Esophagus muscularis mucosa (tissue), 4 donors: ENCODE measurements at places on chromosomes 2 and 18. TPM values are rescaled to one million over a fixed set of nuclear protein-coding genes. Genes with fewer than 3 reads are reported as not detected.

DNA sequence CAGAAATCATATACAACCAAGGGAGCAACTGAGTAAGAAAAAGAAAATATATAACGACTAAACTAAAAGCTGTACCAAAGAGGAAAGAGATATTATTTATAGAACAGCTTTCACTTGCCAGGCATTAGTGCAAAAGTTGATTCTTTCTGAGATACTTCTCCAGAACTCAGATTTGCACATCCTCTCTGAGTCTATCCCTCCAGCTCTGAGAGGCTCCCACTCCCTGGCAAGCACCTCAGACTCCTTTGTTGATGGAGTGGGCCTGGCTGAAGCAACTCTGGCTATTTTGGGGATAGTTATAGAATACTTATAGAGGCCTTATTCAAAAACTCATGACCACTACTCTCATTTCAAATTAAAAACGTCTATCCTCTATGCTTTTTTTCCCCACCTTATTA is 501.6 kb upstream of the TNP1 start:
- no peaks in the 10 kb centered on the region for H3K36me3 ChIP-seq
- DNase-seq = peak; percentile 66
- H3K4me3 ChIP-seq = no peak overlapping the region

GRCh38 chr2:101402630-101403029 is 15.3 kb upstream of the CREG2 start:
- no peak for DNase-seq
- H3K4me1 ChIP-seq = no peaks in the 10 kb centered on the region
- H3K4me3 ChIP-seq = no peak overlapping the region
- H3K27me3 ChIP-seq = peaks cover 8% of the 10 kb centered on the region
- H3K27ac ChIP-seq = no peak overlapping the region
- H3K36me3 ChIP-seq = no peaks in the 10 kb centered on the region

Gene FSHR
- total RNA-seq = not detected

Gene PRKAG3
- not detected for total RNA-seq

- no peak overlapping the region for H3K27ac ChIP-seq
- H3K4me3 ChIP-seq = no peak overlapping the region
- H3K4me1 ChIP-seq = no peaks in the 10 kb centered on the region
- DNase-seq = no peak
- no peaks in the 10 kb centered on the region for H3K27me3 ChIP-seq
Observed at GRCh38 chr18:10284540-10285282, 169.7 kb upstream of the APCDD1 start.

Gene SOX11
- total RNA-seq = 0.29 TPM

DNA sequence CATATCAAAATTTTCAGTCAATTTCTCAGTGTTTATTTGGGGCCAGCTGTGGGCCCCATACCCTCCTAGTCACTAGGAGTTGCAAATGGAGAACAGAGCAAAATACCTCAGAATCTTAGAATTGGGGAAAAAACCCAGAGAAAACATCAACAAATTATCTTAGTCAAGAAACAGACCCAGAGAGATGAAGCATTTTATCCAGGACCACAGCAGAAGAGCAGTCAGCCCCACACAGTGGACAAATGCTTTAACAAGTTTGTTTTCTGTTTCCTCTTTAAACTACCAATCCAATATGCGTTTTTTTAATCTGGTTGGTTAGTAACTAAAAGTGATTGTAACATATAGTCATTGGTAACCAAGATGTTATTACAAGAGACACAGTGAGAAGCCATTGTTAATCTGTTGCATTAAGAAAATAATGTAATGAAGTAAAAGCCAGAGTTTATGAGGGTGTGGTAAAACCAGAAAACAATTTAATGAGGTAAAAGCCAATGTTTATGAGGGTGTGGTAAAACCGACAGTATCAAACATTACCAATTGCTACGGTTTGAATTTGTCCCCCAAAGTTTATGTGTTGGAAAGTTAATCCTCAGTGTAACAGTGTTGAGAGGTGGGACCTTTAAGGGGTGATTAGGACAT is 60.7 kb upstream of the COX7A2L start:
- no peak overlapping the region for H3K27ac ChIP-seq
- H3K4me1 ChIP-seq = peaks cover 3% of the 10 kb centered on the region
- H3K27me3 ChIP-seq = no peaks in the 10 kb centered on the region
- no peak overlapping the region for H3K4me3 ChIP-seq

Gene AFG3L2
- 42.4 TPM for total RNA-seq

DNA sequence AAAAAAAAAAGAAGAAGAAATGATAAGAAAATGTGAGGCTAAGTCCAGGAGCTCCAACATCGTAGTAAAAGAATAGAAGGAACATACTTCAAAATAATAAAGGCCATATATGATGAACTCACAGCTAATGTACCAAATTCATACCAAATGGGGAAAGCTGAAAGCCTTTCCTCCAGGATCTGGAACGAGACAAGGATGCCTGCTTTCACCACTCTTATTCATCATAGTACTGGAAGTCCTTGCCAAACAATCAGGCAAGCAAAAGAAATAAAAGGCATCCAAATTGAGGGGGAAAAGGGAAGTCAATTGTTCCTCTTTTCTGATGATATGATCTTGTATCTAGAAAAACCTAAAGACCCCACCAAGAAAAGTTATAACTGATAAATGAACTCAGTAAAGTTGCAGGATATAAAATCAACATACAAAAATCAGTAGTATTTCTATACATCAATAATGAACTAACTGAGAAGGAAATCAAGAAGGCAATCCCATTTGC is 170.6 kb downstream of the METTL4 start:
- no peak for DNase-seq
- no peaks in the 10 kb centered on the region for H3K27me3 ChIP-seq
- H3K4me3 ChIP-seq = no peak overlapping the region
- H3K36me3 ChIP-seq = no peaks in the 10 kb centered on the region

Gene NOTO
- not detected for total RNA-seq

GRCh38 chr2:9137379-9138150 is 69.0 kb upstream of the ASAP2 start:
- DNase-seq = no peak
- H3K4me3 ChIP-seq = no peak overlapping the region
- H3K27ac ChIP-seq = no peak overlapping the region
- H3K36me3 ChIP-seq = no peaks in the 10 kb centered on the region
- H3K27me3 ChIP-seq = no peaks in the 10 kb centered on the region
- peaks cover 3% of the 10 kb centered on the region for H3K4me1 ChIP-seq

- H3K27me3 ChIP-seq = no peaks in the 10 kb centered on the region
- no peak for DNase-seq
- no peak overlapping the region for H3K27ac ChIP-seq
- no peak overlapping the region for H3K4me3 ChIP-seq
Observed at GRCh38 chr2:209473930-209474419, 50.1 kb downstream of the MAP2 start.

Gene GRP
- 1.5 TPM for total RNA-seq

Gene TSGA10
- 2.5 TPM for total RNA-seq

Gene RND3
- 219 TPM for total RNA-seq

- no peaks in the 10 kb centered on the region for H3K36me3 ChIP-seq
- no peaks in the 10 kb centered on the region for H3K27me3 ChIP-seq
- no peak overlapping the region for H3K27ac ChIP-seq
Observed at GRCh38 chr2:215848698-215849097, 164.7 kb downstream of the MREG start.

Gene CABYR
- 3.3 TPM for total RNA-seq

Gene HOXD12
- not detected for total RNA-seq

DNA sequence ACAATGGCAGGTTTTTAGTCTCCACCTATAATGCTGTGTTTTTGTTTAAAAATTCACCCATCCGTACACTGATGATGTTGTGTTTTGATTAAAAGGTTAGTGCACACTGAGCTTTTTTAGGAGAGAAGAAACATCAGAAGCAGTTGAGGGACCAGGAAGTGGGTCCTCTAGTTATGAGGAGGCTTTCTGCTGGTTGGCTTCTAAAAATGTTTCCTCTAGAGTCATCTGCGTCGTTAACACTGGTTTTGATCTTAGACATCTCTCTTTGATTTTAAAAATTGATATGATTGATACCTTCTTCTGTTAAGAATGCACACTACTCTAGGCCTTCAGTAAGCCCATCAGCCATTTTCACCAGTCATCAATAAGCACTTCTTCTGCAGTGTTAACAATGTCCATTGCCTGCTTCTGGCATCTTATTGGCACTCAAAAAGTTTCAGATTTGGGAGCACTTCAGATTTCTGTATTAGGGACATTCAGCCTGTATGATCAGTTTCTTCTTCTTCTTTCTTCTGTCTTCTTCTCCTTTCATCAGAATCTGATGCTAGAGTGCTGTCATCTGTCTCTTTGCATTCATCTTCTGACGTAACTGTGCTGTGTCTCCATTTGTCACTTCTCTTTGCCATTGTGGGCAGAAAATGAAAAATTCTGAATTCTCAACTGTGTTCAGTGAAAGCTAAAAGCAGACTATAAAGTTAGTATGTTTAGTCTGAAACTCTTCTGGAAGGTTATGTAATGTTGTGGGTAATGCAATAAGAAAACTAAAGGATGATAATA is 56.3 kb downstream of the PHLPP1 start:
- H3K27ac ChIP-seq = no peak overlapping the region
- H3K4me3 ChIP-seq = no peak overlapping the region
- peaks cover 4% of the 10 kb centered on the region for H3K4me1 ChIP-seq
- no peak for DNase-seq
- no peaks in the 10 kb centered on the region for H3K36me3 ChIP-seq

Gene EFEMP1
- 80.7 TPM for total RNA-seq

GRCh38 chr2:105431367-105432043 is 32.7 kb upstream of the FHL2 start:
- DNase-seq = no peak
- no peaks in the 10 kb centered on the region for H3K27me3 ChIP-seq
- H3K36me3 ChIP-seq = no peaks in the 10 kb centered on the region

DNA sequence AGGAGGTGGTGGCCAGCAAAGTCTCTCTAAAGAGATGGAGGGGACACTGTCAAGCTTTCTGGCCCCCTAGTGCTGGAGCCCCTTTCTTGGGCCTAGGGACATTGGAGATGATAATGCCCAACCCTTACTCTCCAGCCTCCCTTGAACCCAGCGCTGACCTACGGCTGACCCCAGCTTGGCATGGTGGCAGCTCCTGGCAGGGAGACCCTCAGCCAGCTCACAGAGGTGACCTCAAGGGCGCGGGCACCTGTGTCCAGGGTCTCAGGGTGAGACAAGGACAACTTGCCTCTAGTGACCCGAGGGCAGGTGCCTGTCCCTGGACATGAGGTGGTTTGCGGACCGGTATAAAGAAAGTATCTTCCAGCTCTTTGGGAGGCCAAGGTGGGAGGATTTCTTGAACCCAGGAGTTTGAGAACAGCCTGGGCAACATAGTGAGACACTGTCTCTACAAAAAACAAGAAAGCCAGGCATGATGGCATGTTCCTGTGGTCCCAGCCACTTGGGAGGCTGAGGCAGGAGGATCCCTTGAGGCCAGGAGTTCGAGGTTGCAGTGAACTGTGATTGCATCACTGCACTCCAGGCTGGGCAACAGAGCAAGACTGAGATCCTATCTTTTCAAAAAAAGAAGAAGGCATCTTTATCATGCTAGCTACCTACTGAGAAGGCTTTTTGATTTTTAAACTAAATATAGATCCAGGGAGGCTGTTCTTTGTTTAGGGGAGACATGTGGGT is 3.3 kb upstream of the PER2 start:
- H3K4me3 ChIP-seq = no peak overlapping the region
- H3K27ac ChIP-seq = no peak overlapping the region
- H3K36me3 ChIP-seq = no peaks in the 10 kb centered on the region
- peaks cover 31% of the 10 kb centered on the region for H3K4me1 ChIP-seq
- DNase-seq = no peak
- no peaks in the 10 kb centered on the region for H3K27me3 ChIP-seq

DNA sequence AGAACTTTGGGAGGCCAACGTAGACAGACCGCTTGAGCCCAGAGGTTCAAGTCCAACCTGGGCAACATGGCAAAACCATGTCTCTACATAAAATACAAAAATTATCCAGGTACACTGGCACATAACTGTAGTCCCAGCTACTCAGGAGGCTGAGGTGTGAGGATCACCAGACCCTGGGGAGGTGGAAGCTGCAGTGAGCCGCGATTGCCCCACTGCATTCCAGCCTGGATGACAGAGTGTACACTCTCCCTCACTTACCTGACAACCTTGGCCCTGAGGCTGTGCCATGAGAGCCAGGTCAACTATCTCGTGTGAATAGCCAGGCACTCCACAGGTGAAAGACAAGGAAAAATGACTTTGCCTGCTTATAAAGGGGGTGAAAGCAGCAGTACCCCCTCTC is 39.3 kb downstream of the CBLN2 start:
- no peak for DNase-seq
- peaks cover 3% of the 10 kb centered on the region for H3K27me3 ChIP-seq
- no peak overlapping the region for H3K4me3 ChIP-seq
- no peaks in the 10 kb centered on the region for H3K36me3 ChIP-seq
- H3K27ac ChIP-seq = no peak overlapping the region
- no peaks in the 10 kb centered on the region for H3K4me1 ChIP-seq

Gene ERBB4
- 0.19 TPM for total RNA-seq

Gene ATL2
- 159 TPM for total RNA-seq

Gene ANKRD30BL
- total RNA-seq = not detected
